H7 (cell line): ENCODE measurements at places on chromosomes 3 and 15.

- no peak for DNase-seq
Measured at GRCh38 chr3:53357458-53357857, 10.1 kb upstream of the DCP1A start.

- no peak for DNase-seq
Measured at GRCh38 chr3:186985661-186986364, 55.5 kb downstream of the ST6GAL1 start.

DNA sequence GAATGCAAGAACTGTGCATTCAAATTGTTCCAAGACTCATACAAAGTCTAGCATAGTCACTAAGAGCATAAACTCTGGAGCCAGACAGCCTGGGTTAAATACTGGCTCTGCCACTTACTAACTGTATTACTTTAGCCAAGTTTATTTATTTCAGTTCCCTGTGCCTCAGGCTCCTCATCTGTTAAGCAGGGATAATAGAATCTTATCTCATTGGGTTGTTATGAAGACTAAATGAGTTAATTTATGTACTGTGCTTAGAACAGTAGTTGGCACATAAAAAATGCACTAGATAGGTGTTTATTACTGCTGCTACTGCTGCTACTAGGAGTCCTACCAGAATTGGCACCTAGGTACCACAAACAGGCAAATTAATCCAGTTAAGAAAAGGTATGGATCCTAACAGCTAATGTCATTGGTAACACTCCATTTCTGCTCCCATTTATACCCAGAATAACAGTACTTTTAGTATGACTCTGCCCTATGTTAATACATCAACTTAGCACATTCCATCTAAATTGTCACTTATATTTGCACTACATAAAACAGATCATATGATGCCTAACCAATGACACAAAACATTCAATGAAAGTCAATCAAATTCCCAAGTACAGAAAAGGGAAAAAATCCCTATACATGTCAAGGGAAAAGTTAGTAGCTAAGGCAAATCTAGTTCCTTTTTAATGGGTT is 45.7 kb downstream of the GSK3B start:
- no peak for DNase-seq

DNA sequence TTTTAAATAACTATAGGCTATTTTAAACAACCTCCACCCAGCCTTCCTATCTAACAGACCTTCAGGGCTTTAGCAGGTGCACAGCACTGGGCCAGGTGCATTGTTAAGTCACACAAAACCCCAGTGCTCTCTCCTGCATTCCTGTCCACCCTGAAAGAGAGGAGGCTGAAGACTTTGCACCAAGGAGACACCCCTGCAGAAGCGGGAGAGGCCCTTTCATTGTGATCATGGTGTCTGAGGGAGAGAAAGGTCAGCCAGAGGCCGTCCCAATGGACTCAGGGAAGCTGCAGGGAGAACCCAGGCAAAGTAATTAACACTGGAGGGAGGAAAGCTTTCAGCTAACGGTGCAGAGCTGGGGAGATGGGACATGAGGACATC is 5.2 kb downstream of the LRIG1 start:
- peak; percentile 56 for DNase-seq

GRCh38 chr3:72872183-72872582 is 15.7 kb upstream of the GXYLT2 start:
- DNase-seq, result no peak

GRCh38 chr15:61421938-61422337 is 192.8 kb upstream of the RORA start:
- DNase-seq, result no peak

GRCh38 chr3:64327100-64327804 is 102.0 kb upstream of the PRICKLE2 start:
- DNase-seq, result no peak

GRCh38 chr15:60744826-60745460 is 266.0 kb upstream of the ICE2 start:
- DNase-seq, result no peak

DNA sequence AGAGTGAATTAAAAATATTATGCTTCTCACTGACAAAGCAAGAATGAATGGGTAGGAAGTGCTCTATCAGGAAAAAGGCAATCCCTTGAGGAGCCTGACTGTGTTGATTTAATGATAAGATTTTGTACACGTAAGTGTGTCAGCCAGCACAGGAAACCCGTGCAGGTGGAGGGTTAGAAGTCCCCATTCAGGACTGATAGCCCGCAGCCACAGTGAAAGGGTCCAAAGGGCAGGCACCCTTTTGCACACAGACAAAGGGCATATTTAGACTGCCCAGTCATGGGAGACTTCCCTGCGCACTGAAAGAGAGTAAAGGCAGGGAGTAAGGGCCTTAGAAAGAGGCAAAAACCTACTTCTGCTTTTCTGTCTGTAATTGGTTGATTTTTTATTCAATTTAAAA is 26.4 kb upstream of the SKIL start:
- no peak for DNase-seq

DNA sequence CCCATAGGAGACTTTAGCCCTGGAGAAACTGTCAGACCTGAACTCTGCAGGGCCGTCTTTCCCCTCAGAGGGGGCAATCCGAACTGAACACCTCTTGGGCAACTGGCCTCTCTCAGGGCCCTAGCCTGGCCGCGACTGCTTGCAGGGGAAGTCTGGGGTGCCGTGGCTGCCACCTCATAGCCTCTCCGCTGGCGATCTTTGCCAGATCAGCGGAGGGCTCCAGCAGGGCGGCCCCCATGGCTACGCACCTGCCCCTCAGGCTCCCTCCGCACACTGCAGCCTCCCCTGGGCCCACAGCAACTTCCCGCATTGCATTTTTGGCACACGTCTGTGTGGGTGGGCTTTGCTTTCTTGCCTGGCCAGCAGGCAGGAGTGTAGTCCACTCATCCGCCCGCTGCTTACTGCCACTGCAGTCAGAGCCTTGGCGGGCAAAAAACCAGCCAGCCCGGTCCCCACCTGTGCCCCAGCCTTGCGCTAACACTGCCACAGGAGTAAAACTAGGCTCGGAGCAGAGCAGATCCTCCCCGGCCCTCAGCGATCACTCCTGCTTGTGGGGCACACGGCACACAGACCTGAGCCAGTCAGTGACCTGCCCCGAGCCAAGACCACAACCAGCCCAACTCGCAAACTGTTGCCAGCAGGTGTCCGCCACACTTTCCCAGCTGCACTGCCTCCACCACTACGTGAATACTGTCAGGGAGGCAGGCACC is 266.8 kb upstream of the CBLB start:
- DNase-seq, result no peak

DNA sequence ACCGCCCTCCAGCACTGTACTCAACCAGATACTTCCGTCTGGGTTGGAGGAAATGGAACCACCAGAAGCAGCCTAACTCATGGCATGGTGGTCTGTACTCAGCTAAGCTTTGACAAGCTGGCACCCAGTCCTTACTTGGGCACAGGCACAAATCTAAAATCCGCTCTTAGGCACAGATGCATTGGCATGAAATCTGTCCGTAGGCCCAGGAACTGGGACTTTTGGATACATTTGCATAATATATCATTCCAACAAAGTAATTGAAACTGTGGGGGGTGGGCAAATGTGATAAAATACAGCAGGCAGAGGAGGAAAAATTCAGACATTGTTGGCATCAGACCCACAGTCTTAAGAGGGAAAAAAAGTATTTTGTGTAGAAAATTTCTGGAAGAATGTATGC is 75.4 kb downstream of the C3orf85 start:
- DNase-seq, result no peak

DNA sequence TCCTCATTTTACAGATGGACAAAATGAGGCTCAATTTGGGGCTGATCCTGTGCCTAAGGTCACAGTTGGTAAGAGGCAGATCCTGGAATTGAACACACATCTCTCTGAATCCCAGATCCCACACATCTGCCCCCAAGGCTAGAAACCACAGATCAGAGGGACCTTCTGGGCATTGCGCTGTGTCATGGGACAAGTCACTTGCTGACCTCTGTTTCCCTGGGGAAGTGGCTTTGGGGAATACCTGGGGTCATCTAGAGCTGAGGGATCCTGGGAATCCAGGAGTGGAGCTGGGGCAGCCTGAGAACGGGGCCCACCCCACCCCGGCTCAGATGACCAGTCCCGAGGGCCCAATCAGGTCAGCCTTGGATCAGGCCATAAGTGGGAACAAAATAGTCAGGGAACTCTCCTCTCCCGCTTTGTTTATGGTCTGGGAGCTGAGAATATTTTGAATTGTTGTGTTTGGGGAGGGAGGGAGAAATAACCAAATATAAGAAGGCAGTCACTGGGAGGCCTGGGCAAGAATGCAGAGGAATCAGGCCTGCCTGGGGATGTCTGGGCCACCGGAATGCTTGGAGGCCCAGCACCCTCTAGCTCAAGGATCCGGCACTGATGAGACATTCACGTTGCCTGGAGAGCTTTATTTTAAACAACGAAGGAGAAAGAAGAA is 8.8 kb upstream of the SLC6A6 start:
- no peak for DNase-seq

DNA sequence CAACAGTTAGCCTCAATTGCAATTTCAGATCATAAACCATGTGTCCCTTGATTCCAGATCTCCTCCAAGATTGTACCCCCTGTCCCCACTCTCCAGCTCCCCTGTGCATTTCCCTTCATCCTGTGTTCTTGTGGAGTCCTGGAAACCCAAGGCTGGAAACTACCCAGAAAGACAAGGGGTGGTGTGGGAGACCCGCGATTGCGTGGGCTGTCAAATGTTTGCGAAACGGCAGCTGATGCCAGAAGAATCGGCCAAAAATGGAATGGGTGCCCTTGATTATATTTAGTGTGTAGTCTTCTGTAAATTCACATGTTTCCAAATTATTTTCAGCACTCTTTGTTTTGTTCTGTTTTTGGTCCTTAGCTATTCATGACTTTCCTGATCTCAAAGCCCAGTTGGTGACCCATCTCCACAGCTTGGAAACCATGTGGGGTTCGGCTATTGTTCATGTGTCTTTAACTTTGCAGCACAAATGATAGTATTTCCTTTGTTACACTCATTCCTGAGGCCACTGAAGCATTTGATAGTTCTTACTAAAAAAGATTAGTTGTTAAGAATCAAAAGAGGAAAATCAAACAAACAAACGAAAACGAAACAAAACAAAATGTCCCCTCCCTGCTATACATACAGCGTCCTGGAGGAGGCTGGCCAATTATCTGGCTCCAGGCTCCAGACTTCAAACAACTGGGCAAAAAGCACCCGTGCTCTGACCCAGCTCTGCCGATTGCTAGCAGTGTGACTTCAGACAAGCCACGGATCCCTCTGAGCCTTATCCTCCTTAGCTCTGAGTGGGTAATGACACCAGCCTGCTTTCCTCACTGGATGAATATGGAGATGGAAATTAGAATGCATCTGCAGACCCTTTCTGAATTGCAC is 120.9 kb downstream of the CACNA2D3 start:
- DNase-seq, result no peak

DNA sequence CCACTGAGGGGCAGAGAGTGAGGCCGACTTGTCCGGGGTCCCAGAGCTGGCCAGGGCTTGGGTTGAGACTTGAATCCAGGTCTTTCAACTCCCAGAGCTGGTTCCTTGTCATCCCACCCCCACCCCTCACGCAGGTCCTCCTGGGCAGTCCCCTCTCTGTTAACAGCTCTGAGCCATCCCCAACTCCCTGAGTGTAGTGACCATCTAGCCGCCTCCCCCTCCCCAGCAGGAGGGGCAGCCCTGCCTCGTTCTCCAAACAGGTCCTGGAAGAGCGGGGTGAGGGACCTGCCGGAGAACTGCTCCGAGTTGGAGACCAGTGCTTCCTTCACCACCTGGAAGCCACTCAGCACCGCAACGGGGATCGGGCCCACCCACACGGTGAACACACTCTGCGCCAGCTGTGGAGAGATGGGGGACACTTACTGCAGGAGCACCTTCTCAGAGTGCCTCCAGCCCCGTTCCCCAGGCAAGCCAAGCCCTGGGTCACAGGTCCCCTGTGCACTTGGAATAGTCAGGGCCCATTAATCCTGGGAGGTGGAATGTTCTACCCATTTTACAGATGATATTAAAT is 24.4 kb upstream of the PARL start:
- peak; percentile 62 for DNase-seq

- DNase-seq, result peak; percentile 38
Measured at GRCh38 chr3:139353920-139354556, 10.2 kb downstream of the MRPS22 start.

GRCh38 chr3:157030712-157031111 is 129.2 kb downstream of the CCNL1 start:
- no peak for DNase-seq

DNA sequence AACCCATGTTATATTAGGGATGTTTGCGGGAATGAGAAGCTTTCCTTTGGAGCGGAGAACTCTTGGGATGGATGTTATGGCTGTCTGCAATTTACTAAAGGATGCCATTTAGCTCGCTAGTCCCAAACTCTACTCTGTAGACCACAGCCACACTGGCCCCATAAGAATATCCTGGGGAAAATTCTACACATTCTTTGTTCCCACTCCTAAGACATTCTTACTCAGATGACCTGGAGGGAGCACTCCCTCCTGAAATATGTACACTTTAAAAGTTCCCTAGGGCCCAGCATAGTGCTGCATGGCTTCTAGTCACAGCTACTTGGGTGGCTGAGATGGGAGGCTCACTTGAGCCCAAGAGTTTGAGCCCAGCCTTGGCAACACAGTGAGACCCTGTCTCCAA is 288.7 kb upstream of the RORA start:
- DNase-seq, result no peak

DNA sequence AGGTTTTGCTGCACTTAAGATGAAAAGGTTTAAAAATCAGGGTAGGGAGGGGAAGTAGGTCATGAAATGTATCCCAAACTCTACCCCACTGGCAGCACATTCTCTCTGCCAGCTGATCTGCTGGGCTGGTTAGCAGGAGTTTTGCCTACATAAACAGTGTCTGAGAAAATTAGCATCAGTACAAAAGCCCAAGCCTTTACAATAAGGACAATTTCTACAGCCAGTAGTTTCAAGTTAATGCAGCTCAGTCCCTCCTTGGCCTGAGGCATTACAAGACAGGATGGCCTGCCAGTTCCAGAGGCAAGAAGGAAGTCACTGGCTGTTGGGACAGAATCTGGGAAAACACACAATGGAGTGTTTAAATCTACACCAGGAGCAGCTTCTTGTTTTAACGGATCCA is 32.8 kb downstream of the NCEH1 start:
- no peak for DNase-seq

DNA sequence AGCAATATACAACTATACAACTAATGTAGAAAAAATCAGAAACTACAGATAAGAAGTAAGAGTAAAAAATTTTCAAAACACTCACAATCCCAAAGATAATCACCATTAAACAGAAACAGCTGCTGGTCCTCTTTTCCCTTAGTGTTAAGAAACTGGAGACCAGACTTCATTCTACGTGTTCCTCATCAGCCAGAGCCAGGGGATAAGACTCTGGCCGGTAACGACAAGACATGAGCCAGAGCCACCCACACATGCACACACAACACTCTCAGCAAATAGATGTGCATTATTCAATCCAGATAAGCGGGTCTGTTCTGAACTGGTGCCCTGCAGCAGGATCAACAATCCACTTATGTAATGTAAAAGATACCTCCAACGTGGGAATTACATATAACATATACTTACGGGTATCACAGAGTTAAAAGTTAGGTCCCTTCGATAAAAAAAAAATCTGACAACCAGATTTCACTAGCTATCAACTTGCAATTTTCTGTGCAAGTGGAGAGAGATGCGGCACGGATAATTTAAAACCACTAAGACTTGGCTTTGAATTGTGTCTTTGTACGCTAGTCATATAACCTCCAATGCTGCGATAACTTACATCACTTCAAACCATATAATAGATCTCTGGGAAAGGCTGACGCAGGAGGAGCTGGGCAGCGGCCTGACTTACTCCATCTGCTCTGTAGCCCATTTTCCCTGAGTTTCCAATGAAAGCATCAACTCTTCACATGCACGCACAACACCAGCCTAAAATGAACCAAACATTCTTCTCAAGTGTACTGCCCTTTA is 17.8 kb downstream of the PRICKLE2 start:
- DNase-seq, result no peak
